CD8-positive, alpha-beta T cell (primary cell): ENCODE measurements at places on chromosomes 11 and 22. TPM values are rescaled to one million over a fixed set of nuclear protein-coding genes. Genes with fewer than 3 reads are reported as not detected.

Gene TMEM126B
- 16.2 TPM for total RNA-seq

Gene SYT13
- not detected for total RNA-seq

Gene APOBEC3C
- 15.8 TPM for total RNA-seq

Gene GAS2
- 2.6 TPM for total RNA-seq

Gene HEPN1
- not detected for total RNA-seq

Gene MMP12
- not detected for total RNA-seq

Gene MCAM
- 18.3 TPM for total RNA-seq

Gene CBX7
- total RNA-seq = 34.2 TPM

Gene JAML
- 38.4 TPM for total RNA-seq
